ENCODE measurements at places on chromosomes 11 and 22.

GRCh38 chr11:70435361-70435760 is 37.0 kb downstream of the CTTN start:
- DNase-seq: no peak

DNA sequence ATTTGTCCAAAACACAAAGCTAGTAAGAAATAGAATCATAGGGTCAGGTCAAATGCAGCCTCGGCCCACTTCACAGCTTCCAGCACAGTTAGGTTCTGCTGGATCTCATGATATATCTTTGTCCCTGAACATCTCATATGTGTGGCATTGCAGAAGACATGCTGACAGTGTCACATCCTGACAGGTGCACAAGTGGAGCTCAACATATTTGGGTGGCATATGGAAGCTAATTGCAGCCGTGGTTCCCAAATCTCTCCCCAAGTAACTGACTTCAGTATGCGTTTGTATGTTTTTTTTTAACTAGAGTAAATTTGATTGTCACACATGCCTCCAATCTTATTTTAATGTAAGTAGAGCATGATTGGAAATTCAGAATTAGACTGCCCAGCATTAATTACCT is 33.4 kb downstream of the NAV2 start:
- DNase-seq: no peak

GRCh38 chr11:9971894-9972293 is 308.0 kb downstream of the SWAP70 start:
- no peak for DNase-seq

DNA sequence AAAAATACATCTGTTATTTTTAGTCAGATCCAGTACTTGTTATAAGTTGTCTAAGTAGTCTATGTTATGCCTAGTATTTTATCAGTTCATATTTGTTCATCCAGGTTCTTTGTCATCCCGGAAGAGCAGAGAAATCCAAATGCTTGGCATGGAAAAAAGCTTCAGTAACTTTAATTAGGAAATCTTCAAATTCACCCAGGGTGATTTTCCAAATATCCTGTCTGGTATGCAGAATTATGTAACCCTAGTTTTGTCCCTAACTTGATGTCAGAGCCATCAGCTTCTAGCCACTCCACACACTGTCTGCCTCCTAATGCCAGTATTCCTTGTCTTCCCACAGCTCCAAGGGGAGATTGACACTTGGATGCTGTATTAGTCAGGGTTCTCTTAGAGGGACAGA is 216.2 kb downstream of the ARHGAP42 start:
- no peak for DNase-seq

- DNase-seq: no peak
These were observed 819 bp downstream of the JAML start for GRCh38 chr11:118223992-118224391.

DNA sequence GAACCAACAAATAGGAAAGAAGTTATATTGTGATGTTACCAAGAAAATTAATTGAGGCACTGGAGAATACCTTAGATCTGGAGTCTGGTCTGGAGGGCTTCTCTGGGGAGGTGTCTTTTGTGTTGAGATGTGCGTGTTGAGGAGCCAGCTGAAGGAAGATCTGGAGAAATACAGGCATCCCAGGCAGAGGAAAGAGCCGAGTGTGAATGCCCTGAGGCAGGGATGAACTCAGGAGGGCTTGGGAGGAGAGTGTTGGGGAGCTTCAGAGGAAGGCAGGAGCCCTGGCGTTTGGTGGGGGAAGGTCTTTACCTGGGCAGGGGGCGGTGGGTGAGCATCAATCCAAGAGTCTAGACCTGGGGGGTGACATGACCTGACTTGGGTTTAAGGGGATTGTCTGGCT is 13.1 kb downstream of the SYNGR1 start:
- no peak for DNase-seq

GRCh38 chr11:123469089-123469488 is 39.0 kb downstream of the GRAMD1B start:
- DNase-seq: no peak

DNA sequence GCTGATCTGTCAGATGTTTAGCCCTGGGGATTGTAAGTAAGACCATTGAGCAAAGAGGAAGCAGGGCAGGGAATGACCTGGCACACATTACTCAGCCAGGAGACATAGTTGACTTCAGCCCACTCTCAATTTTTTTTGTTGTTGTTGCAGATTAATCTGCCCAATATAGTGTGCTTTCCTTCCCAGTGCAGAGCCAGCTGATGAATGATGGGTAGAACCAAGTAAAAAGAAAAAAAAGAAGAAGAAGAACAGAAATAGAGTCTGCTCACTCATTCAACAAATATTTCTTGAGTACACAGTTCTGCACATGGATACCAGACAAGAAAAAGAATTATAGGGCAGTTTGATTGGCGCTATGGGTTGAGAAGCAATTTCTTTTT is 292.7 kb downstream of the ETS1 start:
- DNase-seq: no peak

GRCh38 chr22:28800308-28801041 is at the start of gene XBP1:
TSS of gene XBP1 (minus strand) at chr22:28800569.
- peak; percentile 82 for DNase-seq

GRCh38 chr11:61187505-61188130 is 15.7 kb upstream of the PGA3 start:
- peak; percentile 57 for DNase-seq

- no peak for DNase-seq
These were observed 2.0 kb upstream of the CLDN5 start for GRCh38 chr22:19526076-19526701.

- no peak for DNase-seq
These were observed 47.5 kb downstream of the ZBTB16 start for GRCh38 chr11:114106986-114107385.

DNA sequence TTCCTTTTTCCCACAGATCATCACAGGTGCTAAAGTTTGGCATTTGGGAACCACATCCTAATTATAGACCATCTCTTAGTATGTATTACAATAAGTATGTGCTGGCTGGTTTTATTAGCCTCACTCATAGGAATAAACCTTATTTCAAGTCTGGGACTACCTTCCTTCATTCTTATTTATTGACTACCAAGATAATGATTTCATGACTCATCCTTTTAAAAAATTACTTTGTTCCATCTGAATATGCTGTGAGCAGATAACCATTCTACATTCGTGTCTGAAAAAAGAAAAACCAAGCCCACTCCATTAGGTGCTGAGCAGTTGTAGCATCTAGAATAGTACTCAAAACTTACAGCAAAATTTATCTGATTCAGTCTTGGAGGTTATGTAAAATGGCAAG is 12.3 kb downstream of the TNRC6B start:
- no peak for DNase-seq

DNA sequence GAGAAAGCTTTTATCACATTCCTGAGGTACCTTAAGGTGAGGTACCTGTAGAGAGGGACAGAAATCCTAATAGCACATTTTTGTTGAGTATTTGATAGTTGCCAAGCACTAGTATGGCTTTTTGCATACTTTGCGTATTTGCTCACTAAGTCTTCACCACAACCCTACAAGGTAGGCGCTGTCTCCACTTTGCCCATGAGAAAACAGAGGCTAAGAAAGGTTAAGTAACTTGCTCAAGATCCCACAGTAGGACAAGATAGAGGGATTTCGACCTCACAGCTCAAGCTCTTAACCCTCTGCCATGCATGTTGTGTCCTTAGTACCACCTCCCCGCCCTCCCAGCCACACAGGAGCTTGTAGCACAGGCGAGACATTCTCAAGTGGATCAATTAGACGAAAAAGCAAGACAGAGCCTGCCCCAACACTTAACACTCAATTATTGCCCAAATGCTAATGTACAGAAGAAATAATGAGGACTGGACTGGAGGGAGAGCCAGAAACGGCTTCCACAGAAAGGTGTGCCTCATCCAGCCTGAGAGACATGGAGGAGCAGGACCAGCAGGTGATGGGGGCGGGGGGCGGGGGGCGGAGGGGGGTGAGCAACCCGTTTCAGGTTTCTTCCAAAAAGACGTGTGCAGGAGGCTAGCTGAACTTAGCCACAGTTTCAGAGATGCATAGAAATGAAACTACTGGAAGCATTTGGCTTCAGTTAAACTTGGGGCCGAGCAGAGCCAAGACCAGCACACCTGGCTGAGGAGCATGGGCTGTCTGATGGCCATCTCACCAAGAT is 26.7 kb upstream of the CD44 start:
- DNase-seq: no peak

- DNase-seq: no peak
These were observed 42.3 kb downstream of the EIF4ENIF1 start for GRCh38 chr22:31447337-31447736.

DNA sequence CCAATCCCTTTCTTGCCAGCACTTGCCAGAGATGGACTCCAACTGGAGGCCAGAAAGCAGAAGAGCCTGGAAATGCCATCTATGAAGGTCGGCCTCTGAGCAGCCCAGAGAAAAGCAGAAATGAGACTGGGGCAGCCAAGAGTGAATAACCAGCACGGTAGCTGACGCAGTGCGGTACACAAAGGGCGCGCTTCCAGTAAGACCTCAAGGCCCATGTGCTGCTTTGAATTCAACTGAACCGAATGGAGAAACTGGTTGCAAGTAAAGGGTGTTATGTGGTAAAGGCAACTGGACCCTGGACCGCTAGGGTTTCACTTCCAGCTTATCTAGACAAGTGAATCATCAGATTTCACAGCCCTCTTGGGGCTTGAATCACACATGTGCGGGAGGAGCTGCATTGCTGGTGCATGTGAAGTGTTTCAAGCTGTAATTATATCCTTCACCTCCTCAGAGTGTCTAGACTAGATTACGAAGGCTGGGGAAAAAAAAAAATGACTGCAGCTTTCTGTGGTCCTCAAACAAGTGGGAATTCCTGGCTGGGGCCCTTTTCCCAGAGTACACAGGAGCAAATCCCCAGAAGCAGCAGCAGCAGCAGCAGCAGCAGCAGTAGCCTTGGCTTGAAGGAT is 128.9 kb downstream of the CCDC34 start:
- no peak for DNase-seq

DNA sequence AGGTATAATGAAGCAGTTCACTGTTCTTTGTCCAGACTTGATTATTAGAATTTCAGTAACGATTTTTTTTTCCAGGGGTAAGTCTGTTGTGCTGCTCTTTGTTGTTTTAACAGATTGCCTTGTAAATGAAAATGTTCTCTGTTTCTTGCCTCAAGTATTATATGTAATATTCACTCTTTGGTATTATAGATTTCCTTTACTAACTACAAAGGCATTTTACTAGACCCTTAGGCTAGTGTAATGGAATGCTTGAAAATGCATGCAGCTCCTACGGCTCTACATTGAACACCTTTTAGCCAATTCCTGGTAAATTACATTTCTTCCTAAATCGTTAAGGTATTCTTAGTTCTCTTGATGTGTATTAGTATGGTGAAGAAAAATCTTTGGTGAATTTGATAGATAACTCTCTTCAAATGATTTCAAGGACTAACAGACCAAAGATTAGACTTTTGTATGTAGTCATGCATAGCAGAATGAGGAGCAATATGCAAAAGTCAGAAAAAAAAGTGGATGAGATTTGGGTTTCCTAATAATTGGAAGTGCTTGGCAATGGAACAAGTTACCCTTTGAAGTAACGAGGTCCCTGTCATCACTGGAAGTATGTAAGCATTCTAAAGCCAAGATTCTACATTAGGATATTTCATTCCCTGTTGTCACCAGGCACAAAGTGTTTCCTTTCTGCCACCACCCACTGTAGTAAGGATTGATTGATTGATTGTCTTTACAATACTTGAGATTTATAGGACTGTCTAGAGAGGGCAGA is 113.1 kb downstream of the DBX1 start:
- no peak for DNase-seq

DNA sequence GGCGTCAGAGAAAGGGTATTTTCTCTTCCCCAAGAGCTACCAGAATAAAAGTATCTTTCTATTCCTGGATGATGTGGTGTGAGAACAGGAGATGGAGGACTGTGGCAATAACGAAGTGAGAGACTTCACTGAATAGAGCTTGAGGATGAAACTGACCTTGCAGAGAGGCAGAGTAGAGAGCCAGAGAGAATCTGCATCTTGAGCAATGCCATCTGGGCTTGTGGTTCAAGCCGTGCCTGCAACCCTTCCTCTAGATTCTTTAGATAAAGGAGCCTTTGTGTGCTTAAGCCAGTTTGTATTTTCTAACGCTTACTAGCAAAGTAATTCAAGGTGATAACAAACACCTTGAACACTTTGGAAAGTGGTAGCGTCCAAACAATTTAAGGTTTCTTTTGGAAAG is 2.2 kb downstream of the ME3 start:
- no peak for DNase-seq

DNA sequence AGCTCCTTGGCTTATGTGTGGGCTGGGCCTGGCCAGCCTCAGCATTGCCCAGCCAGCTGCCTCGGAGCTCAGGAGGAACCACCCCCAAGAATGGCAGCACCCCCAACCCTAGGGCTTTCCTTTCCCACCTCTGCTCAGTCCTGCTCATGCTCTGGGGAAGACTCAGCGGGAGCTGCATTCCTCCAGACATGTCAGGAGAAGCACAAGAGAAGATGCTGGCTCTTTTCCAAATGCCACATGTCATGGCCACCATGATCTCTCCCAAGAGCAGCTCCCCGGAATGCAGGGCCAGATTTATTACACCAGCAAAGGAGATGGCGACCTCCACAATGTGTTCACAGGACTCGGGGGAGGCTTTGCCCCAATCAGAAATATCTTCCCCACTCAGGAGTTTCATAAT is 143.7 kb downstream of the PKNOX2 start:
- no peak for DNase-seq

DNA sequence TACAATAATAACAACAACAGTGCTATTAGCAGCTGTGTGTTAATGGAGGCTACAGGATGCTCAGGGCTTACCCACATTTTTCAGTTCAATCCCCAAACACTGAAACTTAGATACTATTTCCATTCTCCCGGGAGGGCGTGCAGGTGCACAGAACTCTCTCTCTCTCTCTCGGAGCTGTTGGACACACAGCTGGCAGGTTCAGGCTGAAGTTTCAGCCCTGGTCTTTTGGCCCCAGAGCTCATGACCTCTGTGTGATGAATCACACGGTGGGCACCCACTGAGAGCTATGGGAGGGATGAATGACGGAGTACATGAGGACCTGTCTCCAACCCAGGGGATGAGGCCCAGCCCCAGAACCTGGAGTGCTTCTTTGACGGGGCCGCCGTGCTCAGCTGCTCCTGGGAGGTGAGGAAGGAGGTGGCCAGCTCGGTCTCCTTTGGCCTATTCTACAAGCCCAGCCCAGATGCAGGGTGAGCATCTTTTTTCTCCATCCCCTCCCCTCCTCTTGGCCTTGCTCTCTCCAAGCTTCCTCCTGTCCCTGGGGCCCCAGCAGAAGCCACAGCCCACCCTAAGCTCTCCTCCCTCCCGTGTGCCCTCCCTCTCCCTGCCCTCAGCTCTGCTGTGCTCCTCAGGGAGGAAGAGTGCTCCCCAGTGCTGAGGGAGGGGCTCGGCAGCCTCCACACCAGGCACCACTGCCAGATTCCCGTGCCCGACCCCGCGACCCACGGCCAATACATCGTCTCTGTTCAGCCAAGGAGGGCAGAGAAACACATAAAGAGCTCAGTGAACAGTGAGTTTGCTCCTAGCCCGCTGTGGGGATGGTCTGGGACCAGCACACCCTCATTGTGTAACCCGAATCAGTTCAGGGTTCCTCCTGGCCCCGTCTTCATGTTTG is 16.9 kb downstream of the CSF2RB start:
- DNase-seq: no peak

DNA sequence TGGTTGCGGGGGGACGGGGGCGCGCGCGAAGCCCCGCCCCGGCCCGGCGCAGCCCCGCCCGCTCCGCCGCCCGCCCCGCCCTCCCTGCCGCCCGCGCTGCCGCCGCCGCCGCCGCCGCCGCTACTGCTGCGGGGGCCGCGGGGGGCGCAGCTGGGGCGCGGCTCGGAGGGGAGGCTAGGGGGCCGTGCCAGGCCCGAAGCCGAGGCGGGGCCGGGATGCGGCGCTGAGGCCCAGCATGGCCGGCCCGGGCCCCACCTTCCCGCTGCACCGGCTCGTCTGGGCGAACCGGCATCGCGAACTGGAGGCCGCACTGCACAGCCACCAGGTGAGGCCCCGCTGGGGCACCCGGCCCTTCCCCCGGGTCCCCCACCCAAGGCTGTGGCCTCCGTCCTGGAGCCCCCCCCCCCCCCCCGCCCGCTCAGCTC is at the start of gene ANKRD13D:
Gene ANKRD13D (plus strand): TSS at position 78 of the 425 bp plus-strand sequence. CDS start 158 bp downstream, at position 236.
- DNase-seq: no peak
